NCI-H2029 (cell line): ENCODE measurements at places on chromosomes 12 and 14.

GRCh38 chr14:75453817-75454434 is 26.1 kb downstream of the JDP2 start:
- DNase-seq = no peak

DNA sequence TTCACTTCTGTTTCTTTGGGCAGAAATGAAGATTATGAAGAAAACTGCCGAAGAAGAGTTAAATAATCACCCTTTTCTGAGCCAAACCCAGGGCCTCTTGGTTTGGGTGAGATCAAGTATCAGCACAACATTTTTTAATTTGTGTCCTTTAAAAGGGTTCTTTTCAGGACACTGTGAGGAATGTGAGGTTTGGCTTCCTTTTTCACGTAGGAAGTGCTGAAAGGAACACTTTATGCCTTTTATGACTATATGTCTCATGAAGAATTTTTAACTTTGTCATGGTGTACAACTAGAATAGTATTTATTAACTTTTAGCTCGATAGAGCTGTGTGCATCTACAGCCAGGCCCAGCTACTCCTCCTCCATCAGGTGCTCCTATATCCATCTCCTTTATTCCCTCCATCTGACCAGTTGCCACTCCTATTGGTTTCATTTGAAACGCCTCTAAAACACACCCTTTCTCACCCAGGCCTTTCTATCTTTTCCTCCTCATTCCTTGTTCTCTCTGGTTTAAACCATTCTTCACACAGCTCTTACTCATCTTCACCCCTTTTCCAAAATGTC is 103.6 kb upstream of the LRIG3 start:
- no peak for DNase-seq

DNA sequence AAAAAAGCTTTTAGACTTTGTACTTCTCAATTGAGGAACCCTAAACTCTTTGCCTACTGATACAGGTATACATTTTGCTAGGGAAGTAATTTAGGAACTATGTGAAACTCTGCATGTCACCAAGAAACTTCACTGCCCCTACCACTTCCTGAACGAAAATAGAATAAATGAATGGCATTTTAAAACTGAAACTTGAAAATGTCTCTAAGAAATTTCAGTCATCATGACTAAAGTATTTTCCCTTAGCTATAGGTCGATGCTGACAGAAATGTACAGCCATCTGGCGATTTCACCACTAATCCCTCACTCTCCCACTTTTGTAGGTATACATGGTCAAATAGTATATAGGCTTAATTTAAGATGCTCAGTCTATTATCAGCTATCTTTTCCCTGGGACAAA is 194.9 kb upstream of the SYT10 start:
- DNase-seq = no peak

- DNase-seq = no peak
Observed at GRCh38 chr12:5565933-5566599, 134.2 kb downstream of the NTF3 start.

GRCh38 chr14:105324080-105324778 is 9.7 kb downstream of the PACS2 start:
- no peak for DNase-seq

- no peak for DNase-seq
Observed at GRCh38 chr14:64324895-64325294, 30.7 kb upstream of the ESR2 start.

DNA sequence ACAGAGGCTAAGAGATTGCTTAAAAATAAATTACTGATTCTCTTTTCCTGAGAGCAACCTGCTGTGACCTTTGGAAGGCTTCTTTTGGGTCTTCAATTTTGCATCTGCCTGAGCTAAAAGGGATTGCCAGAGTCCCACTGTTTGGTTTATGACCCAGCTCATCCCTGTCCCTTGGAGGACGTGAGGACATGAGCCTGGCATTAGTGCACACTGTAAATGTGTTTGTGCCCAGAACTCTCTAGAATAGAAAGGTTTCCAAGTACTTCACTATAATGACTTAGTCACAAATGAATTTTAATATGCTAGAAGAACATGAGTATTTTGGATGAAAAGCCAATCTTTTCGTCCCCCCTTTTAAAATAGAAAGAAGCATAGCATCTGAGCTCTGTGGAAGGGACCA is 47.1 kb upstream of the CDKN3 start:
- DNase-seq = no peak

GRCh38 chr12:39037115-39037514 is 131.7 kb upstream of the CPNE8 start:
- DNase-seq = no peak

DNA sequence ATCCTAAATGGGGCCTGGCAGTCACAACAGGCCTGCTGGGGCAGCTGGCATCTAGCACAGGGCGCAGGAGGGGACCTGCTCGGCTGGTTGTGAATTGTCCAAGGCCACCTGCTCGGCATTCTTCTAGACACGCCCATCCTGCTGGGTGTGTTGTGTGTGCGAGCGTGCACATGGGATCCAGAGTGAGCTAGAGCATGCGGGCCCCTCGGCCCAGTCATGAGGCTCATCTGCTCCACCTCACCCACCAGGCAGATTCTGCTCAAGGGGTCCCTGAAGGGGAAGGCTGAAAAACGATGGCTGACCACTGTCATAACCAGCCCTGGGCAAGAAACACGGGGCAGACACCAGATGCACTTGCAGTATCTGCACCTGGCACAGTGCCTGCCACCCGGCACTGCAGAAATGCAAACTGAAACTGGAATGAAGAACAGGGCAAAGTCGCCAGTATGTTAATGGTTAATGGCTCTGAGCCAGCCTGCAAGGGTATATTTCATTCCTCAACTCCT is 31.8 kb downstream of the MAX start:
- peak; percentile 61 for DNase-seq

DNA sequence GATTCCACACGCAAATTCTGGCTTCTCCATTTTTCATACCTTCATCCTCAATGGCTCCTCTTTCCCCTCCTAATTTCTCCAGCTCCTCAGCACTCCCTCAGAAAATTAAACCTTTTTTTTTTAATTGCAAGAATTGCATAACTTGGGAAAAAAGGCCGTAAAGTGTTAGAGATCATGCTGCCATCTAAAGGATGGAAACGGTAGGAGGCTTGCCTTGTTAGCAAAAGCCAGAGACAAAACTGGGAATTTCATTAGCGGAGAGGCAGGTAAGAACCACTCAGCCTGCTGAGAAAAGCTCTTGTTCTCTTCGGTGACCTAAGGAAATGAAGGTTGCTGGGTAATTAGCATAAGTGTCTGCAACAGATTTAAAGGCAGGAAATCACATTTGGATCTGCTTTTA is 204.3 kb downstream of the AEBP2 start:
- DNase-seq = peak; percentile 56

DNA sequence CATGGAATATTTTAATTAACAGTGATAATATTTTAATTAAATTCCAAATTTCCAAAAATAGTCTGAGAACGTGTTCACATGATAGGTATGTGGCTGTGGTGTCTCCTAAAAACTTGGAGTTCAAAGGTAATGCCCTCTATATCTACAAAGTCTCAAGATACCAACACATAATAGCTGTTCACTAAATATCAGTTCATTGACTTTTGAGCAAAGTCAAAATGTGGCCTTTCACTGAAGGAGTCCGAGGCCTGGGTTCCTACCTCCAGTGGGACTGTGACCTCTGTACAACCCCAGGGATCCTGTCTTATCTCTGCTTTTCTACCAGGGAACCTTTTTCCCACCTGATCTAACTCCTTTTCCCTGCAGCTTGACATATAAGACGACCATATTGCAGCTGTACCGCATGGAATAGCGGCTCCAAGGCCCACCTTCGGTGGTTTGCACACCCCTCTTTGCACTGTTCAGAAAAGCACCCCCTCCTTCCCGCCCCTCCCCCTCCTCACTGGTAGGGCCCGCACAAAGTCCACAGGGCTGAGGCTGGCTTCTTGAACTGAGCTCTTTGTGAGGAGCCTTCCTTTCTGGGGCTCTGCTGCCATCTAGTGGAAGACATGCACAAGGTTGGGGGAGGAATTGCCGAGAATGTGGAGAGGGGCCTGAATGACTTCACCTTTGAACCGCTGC is 3.1 kb downstream of the CCND2 start:
- peak; percentile 85 for DNase-seq

DNA sequence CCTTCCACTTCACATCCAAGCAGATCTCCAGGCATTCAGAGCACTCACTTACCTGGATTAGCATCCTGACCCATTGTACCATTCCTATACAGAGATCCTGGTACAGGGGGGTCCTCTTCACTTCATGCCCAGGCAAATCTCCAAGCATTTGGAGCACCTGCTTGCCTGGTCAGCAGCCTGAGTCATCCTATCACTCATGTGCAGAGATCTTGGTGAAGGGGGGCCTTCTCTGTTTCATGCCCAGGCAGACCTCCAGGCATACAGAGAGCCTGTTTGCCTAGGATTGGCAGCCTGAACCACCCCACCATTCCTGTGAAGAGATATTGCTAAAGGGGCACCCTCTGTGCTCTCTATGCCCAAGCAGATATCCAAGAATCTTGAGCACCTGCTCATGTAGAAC is 111.1 kb upstream of the CCDC175 start:
- DNase-seq = no peak

- DNase-seq = no peak
Observed at GRCh38 chr12:57223191-57224165, 6.0 kb upstream of the SHMT2 start.

DNA sequence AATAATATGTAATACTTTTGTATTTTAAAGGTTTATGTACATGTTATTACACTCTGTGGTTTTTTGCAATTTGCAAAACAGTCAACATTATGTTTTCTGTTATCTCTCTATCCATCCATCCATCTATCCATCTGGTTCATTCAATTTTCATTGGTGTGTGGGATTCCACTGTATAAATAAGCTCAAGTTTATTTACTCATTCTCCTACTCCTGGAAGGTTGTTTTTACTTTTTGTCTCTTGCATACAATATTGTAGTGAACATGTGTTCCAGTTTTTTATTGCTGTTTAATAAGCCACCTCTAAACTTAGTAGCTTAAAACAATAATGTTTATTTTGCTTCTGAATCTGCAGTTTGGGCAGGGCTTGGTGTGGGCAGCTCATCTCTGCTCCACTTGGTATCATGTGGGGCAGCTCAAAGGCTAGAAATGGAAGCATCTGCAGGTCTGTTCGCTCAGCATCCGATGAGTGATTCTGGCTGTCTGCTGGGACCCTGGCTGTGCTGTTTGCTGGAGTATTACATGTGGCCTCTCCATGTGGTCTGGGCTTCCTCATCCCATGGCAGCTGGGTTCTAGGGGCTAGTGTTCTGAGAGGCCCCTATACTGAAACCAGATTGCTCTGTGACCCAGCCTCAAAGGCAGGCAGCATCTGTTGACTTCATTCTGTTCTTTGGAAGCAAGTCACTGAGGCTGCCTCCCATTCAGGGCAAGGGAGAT is 98.8 kb downstream of the SLC25A47 start:
- no peak for DNase-seq

GRCh38 chr12:49091056-49091835 is 3.4 kb downstream of the DHH start:
- no peak for DNase-seq

DNA sequence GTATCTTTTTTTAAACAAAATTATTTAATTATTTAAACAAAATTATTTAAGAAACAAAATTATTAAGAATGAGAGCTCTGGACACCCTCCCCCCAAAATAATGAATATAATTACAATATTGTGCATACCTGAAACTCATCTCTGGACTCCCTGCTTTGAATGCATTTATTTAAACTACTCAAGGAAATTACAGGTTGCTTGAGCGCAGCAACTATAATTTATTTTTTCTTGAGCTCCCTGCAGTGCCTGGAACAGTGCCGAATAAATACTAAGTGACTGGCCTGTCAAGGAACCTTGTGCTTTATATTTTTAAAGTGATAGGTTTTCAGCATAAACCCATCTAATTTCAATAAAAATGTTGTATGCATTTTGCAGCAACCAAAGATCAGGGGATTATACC is 93.9 kb downstream of the KCNC2 start:
- no peak for DNase-seq

DNA sequence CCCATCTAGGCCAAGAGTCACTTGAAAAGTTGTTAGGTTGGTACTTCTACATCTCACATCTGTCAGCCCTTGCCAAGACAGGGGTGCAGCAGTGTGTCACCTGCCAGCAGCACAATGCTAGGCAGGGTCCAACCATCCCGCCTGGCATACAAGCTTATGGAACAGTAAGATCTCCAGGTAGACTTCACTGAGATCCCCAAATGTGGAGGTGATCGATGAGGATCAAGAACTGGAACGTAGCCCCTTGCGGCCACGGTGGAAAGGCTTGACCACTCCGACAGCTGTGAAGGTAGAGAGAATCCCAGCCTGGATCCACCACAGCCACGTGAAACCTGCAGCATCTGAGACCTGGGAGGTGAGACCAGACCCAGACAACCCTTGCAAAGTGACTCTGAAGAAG is 696.0 kb upstream of the LMO3 start:
- DNase-seq = no peak

DNA sequence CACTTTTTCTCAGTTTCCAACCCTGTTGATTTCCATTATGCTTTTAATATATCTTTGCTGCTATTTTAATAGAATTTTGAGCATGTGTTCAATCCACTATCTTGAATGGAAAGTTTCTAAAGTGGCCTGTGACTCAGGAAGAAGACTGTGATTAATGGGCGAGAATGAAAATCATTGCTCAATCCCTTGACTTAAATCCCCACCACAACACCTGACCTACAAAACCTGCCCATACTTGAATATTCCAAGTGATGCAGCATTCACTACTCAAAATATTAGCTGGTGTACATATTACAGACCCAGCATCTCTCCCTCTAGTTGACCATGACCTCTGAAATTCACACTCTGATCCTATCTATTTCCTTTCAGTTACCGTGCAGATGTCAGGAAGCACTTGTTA is 1.3 kb upstream of the OAS3 start:
- no peak for DNase-seq

DNA sequence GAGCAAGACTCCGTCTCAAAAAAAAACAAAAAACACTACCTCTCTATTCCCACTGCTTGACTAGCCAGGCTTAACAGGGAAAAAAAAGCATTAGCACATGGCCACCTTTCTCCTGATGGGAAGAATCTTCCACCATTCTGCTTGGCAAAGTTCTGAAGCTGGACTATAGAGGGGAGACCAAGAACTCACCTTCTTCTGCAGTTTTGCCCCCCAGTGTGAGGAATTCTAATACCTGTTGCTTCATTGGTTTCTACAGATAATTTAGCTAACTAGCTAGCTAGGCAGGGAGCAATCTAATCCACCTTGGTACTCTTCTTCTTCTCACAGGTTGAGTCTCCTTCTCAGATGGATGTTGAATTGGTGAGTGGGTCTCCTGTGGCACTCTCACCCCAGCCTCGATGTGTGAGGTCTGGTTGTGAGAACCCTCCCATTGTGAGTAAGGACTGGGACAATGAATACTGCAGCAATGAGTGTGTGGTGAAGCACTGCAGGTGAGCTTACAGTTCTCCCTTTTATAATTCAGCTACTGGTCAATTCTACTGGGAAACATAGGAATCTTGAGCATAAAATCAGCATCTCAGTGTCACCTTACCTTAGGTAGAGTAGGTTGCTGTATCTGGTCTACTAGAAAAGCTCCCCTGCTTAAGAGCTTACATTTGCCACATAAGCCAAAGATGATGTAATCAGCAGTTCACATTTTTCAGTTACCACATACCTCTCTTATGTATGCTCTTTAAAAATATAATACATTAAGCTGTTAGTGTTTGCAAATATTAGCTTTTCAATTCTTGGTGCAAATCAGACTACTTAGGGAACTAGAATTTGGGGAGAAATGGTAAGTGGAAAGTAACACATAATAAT is 16.0 kb downstream of the METTL3 start:
- DNase-seq = no peak

- DNase-seq = no peak
Observed at GRCh38 chr14:99838639-99839134, 45.5 kb downstream of the EML1 start.

GRCh38 chr12:131330106-131330815 is 376.6 kb downstream of the ADGRD1 start:
- no peak for DNase-seq
